ENCODE measurements at places on chromosomes 3 and 15.

DNA sequence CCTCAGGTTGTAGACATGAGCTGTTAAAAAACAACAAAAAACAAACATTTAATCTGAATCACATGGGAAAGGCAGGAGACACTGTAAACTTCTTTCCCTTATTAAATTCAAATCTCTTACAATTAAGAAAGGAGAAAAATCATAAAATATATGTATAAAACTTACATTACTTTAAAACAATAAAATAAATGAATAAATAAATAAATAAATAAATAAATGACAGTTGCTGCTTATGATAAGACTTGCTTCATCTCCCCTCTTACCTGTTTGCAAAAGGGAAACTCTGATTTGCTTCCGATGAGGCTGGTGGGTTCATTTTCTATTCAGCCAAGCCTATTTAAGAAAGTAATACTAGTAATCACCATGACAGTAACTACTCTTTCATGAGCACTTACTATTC is 353.4 kb upstream of the TBL1XR1 start:
- no peak for DNase-seq

GRCh38 chr3:160784853-160785252 is 28.8 kb downstream of the PPM1L start:
- DNase-seq: no peak

DNA sequence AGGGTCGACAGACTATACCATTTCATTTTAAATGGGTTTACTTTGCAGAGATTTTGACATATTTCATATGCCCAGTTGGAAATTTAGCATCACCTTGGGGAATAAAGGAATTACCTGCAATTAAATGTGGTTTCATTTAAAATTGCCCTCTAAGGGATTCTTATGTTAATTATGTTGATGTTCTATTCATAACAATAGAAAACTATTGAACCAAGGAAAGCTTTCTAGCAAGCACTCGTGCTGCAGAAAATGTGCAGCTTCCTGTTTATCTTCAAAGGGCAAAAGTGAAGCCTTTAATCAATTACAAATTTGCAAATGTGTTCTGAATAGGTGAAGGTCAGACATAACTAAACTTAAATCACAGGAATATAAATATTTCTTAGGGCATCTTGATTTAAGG is 352.1 kb downstream of the CHST2 start:
- no peak for DNase-seq

- no peak for DNase-seq
Observed at GRCh38 chr3:102478160-102478559, 43.3 kb downstream of the ZPLD1 start.

GRCh38 chr3:106593381-106593780 is 724.6 kb upstream of the CBLB start:
- DNase-seq: no peak

GRCh38 chr3:19171794-19172193 is 23.5 kb downstream of the KCNH8 start:
- DNase-seq: no peak

- no peak for DNase-seq
Observed at GRCh38 chr3:127491909-127492308, 98.6 kb downstream of the TPRA1 start.

GRCh38 chr3:129358177-129358771 is 70.2 kb downstream of the EFCAB12 start:
- no peak for DNase-seq

DNA sequence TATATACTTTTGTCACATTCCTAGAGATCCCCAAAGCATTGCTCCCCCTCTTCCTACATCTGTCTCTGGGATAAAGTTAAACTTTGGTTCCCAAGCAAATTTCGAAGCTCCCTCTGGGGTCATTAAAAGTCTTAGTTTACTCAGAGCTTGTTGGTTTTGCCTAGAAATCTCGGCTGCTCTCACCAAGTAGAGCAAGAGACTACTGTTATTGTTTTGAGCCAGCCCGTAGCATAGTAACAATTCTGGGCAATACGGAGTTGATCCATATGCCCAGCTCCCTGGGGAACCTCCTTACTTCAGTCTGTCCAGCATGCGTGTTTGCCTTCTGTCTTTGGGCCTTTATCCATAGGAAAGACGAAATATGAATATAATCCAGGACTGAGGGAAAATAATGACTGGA is 10.0 kb upstream of the P3H2 start:
- no peak for DNase-seq

DNA sequence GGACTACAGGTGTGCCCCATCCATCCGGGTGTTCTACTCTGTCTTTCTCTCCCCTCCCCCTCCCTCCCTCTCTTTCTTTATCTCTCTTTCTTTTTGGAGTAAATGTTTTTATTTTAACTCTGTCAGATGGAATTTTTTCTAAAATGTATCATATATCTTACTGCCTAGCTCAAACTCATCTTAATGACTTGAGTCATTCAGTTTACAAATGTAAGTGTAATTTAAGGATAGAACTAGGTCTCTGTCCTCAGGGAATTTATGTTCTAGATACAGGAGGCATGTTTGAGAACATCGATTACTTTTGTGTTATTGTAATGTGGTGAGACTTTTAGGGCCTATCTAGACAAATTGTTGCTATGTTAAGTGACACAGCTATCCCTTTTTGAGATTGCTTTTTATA is 3.5 kb downstream of the TBC1D23 start:
- DNase-seq: no peak

GRCh38 chr3:101858464-101859030 is 9.2 kb downstream of the NFKBIZ start:
- no peak for DNase-seq

- no peak for DNase-seq
Observed at GRCh38 chr3:122612696-122613095, 35.2 kb downstream of the PARP15 start.

GRCh38 chr15:45228931-45229330 is 23.1 kb upstream of the SLC28A2 start:
- DNase-seq: no peak

All from epithelial cell of proximal tubule (primary cell).